ENCODE measurements at places on chromosomes 11 and 22.

DNA sequence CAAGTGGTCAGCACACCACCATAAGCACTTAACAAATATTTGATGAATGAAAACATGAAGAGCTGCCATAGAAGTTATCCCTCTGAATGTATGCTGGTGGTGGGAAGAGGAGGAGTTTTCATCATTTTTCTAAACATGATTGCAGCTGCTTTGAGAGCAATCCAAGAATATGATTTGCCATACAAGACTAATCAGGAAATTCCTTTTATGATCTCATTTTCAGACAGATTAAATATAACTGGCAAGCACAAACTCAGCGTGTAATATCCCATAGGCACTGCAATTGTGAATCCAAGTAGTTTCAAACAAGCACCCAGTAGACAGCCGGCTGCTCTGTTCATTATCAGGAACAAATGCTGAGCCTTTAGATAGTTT, 505.7 kb upstream of the LUZP2 start:
- H3K27me3 ChIP-seq = no peaks in the 10 kb centered on the region
- no peak overlapping the region for H3K4me3 ChIP-seq
- no peak overlapping the region for H3K27ac ChIP-seq
- no peaks in the 10 kb centered on the region for H3K4me1 ChIP-seq
- H3K36me3 ChIP-seq = no peaks in the 10 kb centered on the region
- no peak for DNase-seq

DNA sequence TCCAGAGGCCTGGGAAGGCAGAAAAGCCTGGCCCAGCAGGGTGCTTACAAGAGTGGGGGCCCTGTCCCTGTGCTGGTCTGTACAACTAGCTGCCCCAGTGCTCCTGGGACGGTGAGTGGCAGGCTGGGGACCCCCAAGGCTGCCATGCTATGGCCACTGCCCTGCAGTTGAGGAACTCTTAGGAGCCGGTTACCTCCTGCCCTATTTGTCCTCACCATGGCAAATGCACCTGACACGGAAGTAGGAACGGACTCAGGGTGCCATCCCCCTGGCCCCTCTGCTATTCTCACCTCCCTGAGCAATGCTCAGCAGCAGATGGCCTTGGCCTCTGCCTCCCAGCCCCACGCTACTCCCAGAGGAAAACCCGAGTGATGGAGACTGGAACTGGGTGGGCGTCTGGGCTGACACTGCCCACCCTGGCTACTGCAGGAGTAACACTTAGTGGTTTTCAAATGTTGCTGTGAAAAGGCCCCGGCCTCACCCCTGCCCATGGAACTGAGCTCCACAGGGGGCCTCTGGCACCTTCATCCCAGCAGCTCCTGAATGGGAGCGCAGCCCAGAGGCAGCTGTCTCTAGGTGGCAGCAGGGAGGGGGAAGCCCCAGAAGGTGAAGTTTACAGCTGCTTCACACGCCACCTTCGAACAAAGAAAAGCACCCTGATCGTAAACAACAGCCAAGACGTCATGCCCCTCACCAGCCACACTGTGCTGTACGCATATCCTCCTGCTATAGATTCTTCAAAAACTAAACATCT, 105.3 kb downstream of the CTTN start:
- no peak for DNase-seq
- H3K36me3 ChIP-seq = no peaks in the 10 kb centered on the region
- H3K27me3 ChIP-seq = peaks cover 21% of the 10 kb centered on the region

GRCh38 chr11:1827095-1827813, 7.5 kb upstream of the SYT8 start:
- no peak overlapping the region for H3K27ac ChIP-seq
- H3K4me1 ChIP-seq = peaks cover 9% of the 10 kb centered on the region
- no peak overlapping the region for H3K4me3 ChIP-seq
- H3K27me3 ChIP-seq = peaks cover 40% of the 10 kb centered on the region

DNA sequence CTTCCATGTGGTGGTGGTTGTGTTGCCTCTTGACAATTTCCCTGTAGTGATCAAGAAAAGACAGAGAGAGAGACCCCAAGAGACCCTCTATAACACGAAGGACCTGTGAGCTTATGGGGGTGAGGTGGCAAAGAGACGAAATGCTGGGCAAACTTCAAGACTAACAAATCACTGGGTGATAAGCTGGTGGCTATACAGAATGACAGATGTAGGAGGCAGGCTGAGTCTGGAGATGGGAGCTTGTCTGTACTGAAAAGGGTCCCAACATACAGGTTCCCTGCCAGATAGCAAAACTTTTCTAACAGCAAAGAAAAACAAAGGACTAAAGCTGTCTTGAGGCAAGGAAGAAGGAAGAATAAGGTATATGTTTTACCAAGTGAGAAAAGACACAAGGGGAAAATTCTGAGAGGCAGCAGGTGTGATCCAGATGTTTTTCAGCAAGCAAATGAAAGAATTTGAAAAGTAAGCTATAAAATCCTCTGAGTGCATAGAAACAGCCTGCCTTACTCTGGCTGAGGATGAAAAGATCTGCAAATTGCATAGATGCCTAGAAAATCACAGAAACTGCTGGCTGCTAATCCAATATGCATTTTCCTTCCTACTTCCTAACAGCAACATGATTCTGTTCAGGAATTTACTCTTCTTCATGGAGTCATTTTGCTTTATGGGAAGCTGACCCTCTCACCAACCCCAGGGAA, 21.9 kb upstream of the LYVE1 start:
- H3K27ac ChIP-seq = no peak overlapping the region
- DNase-seq = no peak
- peaks cover 4% of the 10 kb centered on the region for H3K4me1 ChIP-seq
- H3K27me3 ChIP-seq = peaks cover 59% of the 10 kb centered on the region

DNA sequence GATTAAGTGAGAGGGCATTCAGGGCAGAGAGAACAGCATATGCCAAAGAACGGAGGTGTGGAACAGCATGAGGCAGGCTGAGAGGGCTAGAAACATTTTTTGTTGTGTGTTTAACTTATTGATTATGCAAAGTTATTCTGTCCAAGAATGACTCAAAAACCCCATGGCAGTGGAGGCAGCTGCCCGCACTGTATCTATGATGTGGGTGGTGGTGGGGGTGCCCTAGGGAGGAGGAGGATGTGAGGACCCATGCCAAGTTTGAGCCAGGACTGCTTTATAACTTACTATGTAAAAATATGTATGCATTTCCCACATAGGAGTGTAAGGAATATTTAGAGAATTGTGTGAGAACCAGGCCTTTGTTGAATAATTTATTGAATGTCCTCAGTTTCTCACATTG, 85.4 kb upstream of the GNAZ start:
- no peak for DNase-seq
- peaks cover 40% of the 10 kb centered on the region for H3K27me3 ChIP-seq
- H3K36me3 ChIP-seq = peaks cover 5% of the 10 kb centered on the region
- H3K27ac ChIP-seq = no peak overlapping the region
- no peak overlapping the region for H3K4me3 ChIP-seq
- H3K4me1 ChIP-seq = peaks cover 4% of the 10 kb centered on the region

DNA sequence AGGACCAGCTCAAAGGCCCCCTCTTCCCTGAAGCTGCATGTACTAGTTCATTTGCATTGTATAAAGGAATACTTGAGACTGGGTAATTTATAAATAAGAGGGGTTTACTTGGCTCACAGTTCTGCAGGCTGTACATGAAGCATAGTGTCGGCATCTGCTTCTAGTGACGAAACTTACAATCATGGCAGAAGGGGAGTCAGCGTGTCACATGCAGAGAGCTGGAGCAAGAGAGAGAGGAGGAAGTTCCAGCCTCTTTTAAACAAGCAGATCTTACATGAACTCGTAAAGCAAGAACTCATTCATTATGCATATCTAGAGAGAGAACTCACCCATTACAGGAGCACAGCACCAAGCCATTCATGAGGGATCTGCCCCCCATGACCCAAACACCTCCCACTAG, 7.1 kb upstream of the HMGXB4 start:
- no peak overlapping the region for H3K27ac ChIP-seq
- H3K36me3 ChIP-seq = peaks cover 3% of the 10 kb centered on the region
- H3K27me3 ChIP-seq = peaks cover 42% of the 10 kb centered on the region
- no peak for DNase-seq
- no peak overlapping the region for H3K4me3 ChIP-seq

GRCh38 chr22:36853407-36854099, 7.3 kb upstream of the NCF4 start:
- peaks cover 13% of the 10 kb centered on the region for H3K4me1 ChIP-seq
- H3K27ac ChIP-seq = peak overlapping the region; percentile 72
- DNase-seq = peak; percentile 68
- H3K36me3 ChIP-seq = no peaks in the 10 kb centered on the region
- H3K4me3 ChIP-seq = peak overlapping the region; percentile 82

- H3K27ac ChIP-seq = no peak overlapping the region
- no peak for DNase-seq
- no peak overlapping the region for H3K4me3 ChIP-seq
These were observed 110.4 kb upstream of the TIMP3 start for GRCh38 chr22:32691101-32691500.

DNA sequence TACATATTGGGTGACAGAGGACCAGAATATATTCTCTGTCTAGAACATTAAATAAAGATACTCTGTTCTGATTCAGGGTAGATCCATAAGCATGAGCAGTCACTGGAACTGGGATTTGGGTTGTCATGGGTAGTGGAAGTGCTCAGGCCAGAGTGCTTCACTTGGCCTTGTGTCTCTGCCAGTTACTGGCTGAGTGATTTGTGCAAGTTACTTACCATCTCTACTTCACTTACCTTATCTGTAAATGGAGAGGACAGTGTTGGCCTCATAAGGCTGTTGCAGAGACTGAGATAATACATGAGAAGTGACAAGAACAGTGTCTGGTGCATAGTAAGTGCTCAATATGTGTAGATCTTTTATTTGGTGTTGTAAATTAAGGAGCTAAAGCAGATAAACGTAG, 17.6 kb downstream of the ATXN10 start:
- peak overlapping the region; percentile 51 for H3K27ac ChIP-seq
- no peak overlapping the region for H3K4me3 ChIP-seq
- no peak for DNase-seq
- peaks cover 6% of the 10 kb centered on the region for H3K36me3 ChIP-seq
- H3K27me3 ChIP-seq = no peaks in the 10 kb centered on the region

GRCh38 chr11:5288108-5288905, 13.4 kb downstream of the OR51B4 start:
- no peaks in the 10 kb centered on the region for H3K36me3 ChIP-seq
- DNase-seq = no peak
- no peaks in the 10 kb centered on the region for H3K4me1 ChIP-seq
- H3K27ac ChIP-seq = no peak overlapping the region

- no peak for DNase-seq
- H3K27me3 ChIP-seq = no peaks in the 10 kb centered on the region
- H3K4me1 ChIP-seq = peaks cover 2% of the 10 kb centered on the region
These were observed 37.2 kb upstream of the RAG2 start for GRCh38 chr11:36635066-36635862.

DNA sequence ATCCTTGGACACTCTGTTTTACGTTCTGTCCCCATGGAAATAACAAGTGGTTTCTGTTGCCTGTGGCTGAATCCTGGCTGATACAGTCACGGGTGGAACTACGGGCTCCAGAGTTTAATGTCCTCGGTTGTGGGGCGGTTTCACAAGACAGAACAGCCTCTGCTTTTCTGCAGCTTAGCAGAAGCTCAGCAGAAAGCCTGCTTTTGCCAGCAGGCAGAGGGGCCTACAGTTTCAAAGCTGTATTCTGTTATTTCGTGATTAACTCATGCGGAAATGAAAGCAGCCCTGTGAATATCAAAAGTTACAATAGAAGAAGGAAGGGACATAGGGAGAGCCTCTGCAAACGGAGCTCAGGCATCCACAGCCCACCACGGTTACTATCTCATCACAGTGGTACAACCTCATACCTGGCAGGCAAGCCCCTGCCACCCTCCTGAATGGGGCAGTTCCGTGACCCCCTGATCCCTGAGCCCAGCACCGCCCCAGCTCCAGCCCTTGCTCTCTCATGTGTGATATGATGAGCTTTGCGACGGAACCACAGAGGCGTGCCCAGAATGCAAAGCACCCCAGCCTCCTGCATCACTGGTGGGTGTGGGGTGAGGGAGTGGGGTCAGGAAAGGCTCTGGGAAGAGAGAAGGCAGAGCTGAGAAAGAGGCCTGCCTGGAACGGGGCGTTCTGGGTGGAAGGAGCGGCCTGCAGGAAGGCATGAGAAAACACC, 360.6 kb downstream of the BRD1 start:
- no peak for DNase-seq
- no peak overlapping the region for H3K4me3 ChIP-seq
- H3K4me1 ChIP-seq = no peaks in the 10 kb centered on the region
- H3K27ac ChIP-seq = no peak overlapping the region
- no peaks in the 10 kb centered on the region for H3K27me3 ChIP-seq
- H3K36me3 ChIP-seq = no peaks in the 10 kb centered on the region

DNA sequence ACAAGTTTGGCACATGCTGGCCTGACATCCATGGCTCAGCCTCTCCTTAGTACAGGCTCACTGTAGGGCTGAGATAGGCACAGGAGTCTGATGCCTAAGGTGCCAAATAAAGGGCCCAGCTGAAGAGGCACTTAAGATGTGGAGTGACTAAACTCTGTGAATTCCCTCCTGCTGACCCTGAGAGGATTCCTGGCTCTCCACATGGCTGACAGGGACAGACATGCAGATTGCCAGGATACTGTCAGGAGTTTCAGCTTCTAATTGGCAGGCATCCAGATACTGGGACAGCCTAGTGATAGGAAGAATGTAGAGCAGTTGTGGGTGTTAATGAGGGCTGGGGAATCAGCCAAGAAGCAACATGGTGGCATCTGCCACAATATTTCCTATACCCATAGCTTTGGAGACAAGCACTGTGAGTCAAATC, 558.7 kb downstream of the INSC start:
- H3K4me1 ChIP-seq = no peaks in the 10 kb centered on the region
- no peak overlapping the region for H3K4me3 ChIP-seq
- peaks cover 2% of the 10 kb centered on the region for H3K36me3 ChIP-seq
- no peak overlapping the region for H3K27ac ChIP-seq

Data from T-helper 17 cell (primary cell).